ENCODE measurements at places on chromosomes 6 and 20.
A peak's percentile ranks its signal among the peaks of the same experiment; 100 is the strongest.

DNA sequence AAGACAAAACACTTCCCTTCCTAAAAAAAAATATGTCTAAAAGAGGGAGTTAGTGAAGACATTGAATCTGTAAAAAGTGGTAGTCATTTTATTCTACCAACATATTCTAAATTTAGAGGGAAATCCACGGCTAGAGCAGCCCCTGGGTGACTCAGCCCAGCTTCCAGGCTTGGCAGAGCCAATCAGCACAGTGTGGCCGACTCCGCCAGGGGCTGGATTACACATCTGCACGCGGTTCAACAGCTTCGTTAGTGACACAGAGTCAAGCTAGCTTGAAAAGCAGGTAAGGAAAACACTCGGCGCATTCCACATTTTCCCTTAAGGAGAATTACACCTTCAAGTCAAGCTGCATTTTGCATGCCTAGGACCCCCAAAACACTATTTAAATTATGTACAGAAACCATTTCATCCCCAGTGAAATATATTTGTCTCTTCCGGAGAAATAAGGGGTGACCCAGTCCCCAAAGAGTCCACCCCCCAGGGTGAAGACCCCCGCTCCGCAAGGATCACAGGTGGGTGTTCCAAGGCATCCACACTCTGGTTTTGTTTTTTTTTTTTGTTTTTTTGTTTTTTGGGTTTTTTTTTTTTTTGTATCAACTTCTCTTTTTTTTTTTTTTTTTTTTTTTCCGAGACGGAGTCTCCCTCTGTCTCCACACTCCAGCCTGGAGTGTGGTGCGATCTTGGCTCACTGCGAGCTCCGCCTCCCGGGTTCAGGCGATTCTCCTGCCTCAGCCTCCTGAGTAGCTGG, 58.4 kb upstream of the ARID1B start:
- peak; percentile 68 for DNase-seq

DNA sequence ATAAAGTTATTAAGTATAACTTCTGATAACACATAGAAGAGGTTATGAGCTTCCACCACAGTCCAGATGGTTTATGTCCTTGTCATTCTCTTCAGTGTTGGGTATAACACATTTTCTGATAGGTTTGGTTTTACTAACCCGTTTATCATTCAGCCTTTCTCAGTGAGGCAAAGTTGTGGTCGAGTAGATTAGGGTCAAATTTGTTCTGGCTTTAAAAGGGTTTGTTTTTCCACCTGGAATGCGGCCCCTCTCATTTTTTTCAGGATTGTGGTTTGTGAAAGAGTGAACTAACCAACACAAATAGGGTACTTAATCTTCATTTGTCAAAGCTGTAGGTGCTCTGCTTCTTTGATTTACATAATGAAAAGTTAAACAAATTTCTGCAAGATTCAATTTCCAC, 204.2 kb upstream of the ASCC3 start:
- no peak for DNase-seq

GRCh38 chr20:14634665-14635064, 297.3 kb upstream of the FLRT3 start:
- DNase-seq, result no peak

GRCh38 chr6:94270091-94270948, 851.0 kb upstream of the EPHA7 start:
- DNase-seq, result peak; percentile 27

- DNase-seq, result peak; percentile 74
These were observed 113.3 kb downstream of the RPS12 start for GRCh38 chr6:132927713-132928112.
